GM13977 (cell line): ENCODE measurements at places on chromosomes 3 and 15.
A peak's percentile ranks its signal among the peaks of the same experiment; 100 is the strongest.

DNA sequence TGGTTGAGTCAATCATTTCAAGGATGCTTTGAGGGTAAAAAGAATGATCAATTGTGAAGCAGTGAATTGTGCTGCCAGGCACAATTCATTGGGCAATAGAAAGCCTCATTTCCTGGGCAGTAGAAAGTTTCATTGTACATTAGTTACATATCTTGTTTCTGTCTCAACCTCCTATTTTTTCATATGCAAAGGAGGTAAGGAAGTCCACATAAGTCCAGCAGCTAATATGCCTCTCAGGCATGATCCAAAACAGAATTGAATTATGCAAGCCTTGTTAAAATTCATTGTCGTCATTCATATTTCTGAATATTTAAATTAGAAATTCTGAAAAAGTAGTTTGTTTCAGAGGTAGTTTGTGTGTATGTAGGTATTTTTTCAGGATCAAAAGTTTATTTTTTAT, 65.8 kb downstream of the TFRC start:
- DNase-seq: no peak

DNA sequence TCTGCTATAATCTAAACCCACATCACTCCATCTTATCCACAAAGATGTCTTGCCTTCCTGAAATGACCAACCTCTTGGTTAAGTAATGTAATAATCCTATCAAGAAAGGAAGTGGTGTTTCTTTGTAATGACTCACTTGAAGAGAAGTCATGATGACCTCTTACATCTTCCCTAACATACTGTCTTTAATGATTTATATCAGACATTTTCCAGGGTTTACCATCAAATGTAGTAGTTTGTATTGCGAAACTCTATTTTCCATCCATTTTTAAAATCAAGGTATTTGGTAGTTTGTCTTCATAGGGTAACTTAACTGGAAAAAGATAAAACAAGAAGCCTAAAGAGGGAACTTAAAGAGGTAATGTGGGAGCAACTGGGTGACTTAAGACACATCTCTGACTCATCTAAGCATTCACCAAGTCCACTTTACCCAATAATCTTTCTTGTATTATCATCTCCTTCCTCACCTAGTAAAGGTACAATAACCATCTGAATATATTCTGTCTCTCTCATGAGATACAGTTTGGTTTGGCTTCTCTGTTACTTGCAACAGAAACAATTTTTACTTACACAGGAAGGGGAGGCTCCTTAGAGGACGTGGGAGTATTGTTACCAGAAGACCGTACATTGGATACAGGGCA, 5.7 kb upstream of the MAPK6 start:
- DNase-seq: peak; percentile 64

- DNase-seq: peak; percentile 52
These were observed 19.0 kb downstream of the PDHB start for GRCh38 chr3:58414538-58415197.

- no peak for DNase-seq
These were observed 113.8 kb downstream of the MBNL1 start for GRCh38 chr3:152382312-152383135.

- no peak for DNase-seq
These were observed 29.5 kb downstream of the POPDC2 start for GRCh38 chr3:119630880-119631329.

DNA sequence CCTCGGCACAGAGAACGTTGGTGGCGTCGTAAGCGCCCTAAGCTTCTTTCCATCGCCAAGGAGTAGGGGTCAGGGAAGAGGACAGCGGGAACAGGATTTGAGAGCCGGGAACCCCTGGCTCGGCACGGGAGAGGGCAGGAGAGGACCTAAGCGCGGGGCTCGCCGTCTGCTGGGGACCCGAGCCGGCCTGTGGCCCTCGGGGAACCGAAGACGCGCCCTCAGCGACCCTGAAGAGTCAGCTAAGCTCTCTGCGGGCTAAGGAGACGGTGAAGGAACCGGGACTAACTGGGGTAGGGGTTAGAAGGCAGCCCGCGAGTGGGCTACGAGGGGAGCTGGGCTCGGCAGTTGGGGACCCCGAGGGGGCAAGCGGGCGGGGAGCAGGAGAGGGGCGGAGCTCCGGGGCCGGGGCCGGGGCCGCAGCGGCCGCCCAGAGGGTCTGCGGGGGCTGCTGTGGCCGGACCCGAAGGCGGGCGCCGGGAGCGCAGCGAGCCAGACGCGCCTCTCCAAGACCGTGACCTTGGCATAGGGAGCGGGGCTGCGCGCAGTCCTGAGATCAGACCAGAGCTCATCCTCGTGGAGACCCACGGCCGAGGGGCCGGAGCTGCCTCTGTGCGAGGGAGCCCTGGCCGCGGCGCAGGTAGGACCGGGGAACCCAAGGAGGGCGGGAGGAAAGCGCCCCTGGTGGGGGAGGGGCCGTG, 574 bp downstream of the CASR start:
- peak; percentile 29 for DNase-seq

- no peak for DNase-seq
These were observed 29.5 kb downstream of the CORO2B start for GRCh38 chr15:68608206-68608843.

GRCh38 chr3:52494886-52495495, at the start of gene STAB1:
TSS of gene STAB1 (plus strand) at chr3:52495338. CDS start at chr3:52495414, 76 bp downstream.
- DNase-seq: no peak

DNA sequence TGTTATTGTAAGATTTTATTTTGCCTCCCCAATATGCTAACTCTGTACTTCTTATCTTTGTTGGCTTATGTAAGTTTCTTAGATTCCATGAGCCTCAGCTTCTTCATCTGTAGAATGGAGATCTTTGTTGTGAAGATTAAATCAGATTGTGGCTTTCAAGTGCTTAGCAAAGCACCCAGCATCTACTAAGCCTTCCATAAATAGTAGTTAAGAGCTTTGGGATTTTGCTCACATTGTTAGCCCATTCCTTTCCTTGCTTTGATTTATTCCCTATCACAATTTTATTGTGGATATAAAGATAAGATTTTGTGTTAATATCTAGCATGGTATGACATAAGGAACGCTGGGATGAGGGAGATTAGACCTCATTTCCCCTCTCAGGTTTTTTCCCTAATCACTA, 501.4 kb downstream of the PYDC2 start:
- no peak for DNase-seq

DNA sequence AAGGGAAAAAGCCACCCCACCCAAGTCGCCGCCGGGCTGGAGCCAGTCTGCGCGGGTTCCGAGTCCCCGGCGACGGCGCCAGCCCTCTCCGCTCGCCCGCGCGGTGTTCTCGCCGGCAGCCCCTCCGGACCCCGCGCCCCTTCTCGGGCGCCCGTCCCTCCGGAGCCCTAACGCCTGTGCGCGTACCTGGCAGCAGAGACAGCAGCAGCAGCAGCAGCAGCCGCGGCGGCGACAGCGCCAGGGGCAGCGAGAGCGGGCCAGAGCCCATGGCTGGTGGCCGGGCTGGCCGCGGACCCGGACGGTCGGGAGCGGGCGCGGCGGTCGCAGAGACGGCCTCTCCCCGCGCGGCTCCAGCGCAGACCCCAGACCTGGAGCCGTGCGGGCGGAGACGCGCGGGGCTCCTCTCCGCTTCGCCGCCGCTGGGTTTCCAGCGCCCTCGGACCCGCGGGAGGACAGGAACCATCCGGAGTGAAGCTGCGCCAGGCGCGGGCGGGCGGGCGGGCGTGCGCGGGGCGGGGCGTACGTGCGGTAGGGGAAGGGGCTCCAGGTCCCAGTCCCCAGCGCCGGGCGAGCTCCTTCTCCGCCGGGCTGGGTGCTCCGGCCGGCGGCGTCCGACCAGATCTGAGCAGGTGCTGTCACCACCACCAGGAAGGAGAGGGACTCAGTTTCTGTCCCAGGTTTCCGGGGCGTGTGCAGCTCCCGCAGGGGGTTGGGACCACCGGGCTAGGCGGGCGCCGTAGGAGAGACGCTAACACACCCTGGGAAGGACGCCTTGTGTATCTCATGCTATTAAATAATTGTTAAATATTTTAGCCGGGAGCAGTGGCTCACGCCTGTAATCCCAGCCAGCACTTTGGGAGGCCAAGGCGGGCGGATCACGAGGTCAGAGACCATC, at the start of gene CHRNA3:
Gene CHRNA3 (minus strand): TSS at position 470 of the 895 bp plus-strand sequence. CDS start 202 bp downstream, at position 268.
- peak; percentile 47 for DNase-seq

GRCh38 chr3:64061628-64062027, 38.3 kb upstream of the PSMD6 start:
- no peak for DNase-seq

- no peak for DNase-seq
These were observed 12.8 kb upstream of the PPARG start for GRCh38 chr3:12275974-12276650.

DNA sequence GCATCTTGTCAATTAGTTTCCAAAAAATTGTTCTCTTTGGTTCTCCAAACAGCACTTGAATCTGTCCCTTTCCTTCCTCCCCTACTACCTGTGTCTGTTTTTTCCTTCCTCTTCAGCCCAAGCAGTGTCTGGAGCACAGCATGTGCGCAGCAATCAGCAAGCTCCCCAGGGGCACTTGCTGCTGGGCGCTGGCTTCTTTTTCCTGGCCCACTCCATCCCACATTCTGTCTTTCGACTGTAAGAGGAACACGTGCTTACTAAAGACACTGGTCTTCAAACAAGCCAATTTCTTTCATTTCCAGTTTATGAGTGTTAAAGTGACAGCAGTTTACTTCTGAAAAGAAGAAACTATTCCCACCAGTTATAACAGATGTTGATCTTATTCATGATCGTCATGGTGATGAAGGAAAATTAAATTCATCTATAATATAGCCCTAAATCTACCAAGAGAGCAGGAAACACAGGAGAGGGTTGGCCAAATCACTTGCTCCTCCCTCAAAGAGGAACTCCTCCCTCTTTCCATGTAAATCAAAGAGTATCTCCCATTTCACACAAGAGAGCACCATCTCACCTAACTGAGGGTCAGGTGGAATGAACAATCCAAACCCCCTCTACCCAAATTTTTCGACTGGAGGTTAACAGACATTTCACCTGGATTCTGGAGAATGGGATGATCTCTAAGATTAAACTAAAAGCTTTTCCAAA, 115.4 kb downstream of the IGF2BP2 start:
- DNase-seq: no peak

DNA sequence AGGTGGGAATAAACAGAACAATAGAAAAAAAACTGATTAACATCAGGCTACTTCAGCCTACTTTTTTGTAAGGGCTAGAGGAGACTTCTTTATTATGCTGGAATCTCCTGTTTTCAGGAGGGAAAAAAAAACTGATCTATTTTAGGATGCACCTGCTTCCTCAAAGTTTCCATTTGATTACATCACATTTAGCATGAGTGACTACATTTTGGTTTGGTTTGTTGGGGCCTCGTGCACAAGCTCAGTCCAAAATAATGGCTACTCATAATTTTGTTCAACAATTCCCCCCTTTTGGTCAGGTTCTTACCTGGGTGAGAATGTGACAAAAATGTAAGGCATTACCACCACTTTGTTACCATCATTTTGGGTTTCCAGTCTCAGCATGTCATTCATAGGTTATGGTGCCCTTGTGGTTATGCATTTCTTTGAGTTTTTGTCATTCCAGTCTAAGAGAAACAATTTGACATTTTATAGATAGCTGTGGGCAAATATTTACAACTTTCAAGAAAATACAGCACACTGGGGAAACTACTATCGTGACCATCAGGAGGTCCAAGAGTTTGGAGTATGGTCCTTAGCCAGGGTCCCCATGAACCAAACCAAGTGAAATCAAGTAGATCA, 93.6 kb upstream of the ATP11B start:
- no peak for DNase-seq

DNA sequence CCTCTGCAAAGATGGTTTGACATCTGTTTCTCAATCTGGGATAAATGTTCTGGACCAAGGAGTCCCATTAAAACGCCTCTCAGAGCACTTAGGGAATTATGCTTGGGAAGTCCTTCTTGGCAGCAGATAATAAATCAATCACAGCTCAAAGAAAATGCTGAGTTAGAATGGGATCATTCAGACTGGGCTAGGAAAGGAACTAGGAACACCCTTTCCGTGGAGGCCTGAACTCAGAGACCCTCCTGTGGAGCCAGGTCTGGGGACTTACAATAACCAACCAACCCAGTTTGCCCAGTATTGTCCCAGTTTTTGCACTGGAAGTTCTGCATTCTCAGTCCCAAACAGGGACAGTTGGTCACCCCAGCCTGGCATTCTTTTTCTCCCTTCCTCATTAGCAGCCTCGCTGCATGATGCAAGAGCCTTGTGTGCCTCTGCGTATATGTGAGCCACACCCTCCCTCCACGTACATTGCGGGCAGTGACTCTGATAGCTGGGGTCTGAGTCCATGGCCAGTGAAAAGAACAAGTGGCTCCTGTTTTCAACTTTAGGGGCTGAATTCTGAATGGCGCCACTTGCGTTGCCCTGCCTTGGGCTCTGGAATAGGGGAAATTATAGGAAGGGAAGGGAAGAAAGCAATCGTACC, 88.7 kb downstream of the SEMA5B start:
- no peak for DNase-seq

- DNase-seq: no peak
These were observed 50.7 kb downstream of the XYLB start for GRCh38 chr3:38397320-38397719.

DNA sequence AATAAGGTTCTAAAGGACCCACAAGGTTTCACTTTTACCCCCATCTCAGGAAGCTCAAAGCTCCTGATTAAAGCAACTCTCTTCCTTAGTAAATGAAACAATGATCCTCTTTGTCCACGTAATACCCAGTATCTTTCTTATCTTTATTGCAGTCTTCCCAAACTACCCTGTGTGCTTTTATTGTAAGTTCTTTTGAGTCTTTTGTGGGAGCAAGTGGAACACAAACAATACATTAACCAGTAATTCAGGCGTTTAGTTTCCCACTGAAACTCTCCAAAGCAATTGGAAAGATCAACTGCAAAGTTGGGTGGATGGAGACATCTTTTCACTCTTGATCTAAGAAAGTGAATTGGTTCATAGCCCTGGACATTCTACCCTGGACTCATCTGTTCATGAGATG, 240.0 kb downstream of the ZNF621 start:
- DNase-seq: no peak

DNA sequence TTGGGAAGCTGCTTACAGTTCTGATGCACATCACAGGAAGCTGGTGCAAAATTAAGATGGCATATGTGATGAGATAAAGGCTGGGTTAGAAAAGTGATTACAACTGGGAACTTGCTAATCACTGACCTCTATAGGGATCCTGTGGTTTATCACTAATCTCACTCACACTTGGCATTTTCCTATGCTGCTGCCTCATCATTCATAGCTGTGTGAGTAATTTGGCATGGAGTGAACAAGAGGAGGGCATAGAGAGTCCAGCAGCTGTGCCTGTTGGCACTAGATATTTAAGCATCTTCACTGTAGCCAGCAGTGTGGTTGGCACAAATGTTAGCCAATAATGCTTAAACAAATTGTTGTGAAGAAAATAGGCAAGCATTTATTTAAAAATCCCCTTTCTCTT, 217.7 kb upstream of the CGNL1 start:
- no peak for DNase-seq

GRCh38 chr3:87069971-87070370, 79.0 kb upstream of the VGLL3 start:
- no peak for DNase-seq

DNA sequence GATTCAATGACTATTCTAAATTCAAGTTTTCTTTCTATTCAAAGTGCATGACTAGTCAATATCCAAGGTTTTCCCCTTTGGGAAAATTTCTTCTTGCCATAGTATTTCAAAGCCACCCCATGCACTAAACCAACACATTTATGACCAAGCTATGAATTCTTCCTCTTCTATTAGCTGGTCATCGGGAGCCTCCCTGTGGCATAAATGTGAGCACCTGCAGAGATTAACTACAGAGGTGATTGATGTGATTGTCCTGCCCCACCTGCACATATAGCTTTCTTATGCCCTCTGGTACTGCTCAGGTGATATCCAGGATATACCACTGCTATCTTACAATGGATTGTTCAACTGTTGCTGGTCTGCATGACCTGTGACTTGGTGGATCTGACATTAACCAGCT, 694.9 kb downstream of the ZBBX start:
- DNase-seq: no peak

GRCh38 chr15:63323798-63324563, 46.6 kb downstream of the APH1B start:
- no peak for DNase-seq
